ENCODE measurements at places on chromosomes 5 and 9.

DNA sequence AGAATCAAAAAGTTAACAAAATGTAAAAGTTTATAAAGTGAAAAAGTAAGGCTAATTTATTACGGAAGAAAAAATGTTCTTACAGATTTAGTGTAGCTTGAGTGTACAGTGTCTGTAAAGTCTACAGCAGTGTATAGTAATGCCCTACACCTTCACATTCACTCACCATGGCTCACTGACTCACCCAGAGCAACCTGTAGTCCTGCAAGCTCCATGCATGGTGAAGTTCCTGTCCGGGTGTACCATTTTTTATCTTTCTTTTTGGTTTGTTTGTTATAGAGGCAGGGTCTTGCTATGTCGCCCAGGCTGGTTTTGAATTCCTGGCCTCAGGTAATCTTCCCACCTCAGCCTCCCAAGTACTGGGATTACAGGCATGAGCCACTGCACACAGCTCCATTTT, 93.6 kb downstream of the MED27 start:
- DNase-seq: no peak

- no peak for DNase-seq
Observed at GRCh38 chr5:126947146-126948010, 83.0 kb downstream of the MARCHF3 start.

DNA sequence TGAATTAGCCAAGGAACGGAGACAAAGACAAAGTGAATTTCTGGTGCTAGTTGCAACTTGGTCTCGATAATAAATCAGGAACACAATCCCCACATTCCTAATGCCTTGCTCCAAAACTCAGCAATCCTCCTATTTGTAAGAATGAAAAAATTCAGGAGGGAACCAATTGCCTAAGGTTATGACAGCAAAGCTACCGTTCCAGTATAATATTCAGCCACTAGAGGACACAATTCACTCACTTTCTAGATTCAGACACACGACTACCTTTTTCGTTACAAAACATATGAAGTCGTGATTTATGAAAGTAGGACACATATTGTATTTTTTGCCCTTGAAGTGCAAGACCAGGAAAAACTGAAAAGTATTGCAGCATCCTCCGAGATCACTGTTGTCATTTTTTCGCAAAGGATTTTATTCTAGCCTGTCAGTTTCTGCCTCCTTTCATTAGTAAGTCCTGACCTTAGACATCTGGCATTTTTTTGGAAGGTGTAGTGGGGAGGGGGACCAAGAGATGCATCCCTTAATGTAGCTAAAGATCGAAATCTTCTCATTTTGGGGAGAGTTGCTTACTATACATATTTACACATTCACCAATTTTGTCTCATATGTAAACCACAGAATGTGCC, 133.1 kb downstream of the DOCK8 start:
- DNase-seq: no peak

DNA sequence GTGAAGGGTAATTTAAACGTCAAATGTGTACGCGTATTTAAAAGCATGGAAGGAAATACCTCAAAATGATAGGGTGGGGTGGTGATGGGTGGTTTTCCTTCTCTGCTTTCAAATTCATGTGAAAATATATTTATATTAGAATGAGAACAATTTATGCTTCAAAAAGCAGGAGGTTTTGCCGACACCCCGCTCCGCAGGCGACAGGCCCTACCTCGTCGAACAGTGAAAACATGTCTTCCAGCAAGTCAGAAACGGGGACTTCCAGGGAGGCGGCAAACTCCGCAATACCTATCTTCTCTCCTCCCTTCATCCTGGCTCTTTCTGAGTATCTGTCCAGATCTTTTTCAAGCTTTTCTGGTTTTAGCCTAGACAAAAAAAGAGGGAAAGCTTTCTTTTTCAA, 28.5 kb upstream of the SLC6A3 start:
- DNase-seq: no peak

DNA sequence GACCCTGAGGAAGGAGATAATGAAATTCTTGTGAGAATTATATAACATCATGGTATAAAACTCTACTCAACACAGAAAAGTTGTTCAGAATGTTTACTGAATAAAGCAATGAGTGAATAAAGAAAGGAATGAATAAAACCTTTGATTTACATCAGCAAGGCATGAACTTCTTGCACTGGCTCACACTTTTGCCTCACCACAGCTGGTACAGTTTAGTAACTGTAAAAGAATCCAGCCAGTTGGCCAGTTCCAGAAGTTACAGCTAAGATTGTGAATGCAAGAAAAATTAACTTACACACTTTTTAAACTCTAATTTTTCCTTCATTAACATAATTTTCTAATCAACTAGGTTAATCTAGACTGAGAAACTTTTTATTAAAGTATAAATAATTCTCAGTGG, 490.9 kb downstream of the NFIB start:
- DNase-seq: no peak

DNA sequence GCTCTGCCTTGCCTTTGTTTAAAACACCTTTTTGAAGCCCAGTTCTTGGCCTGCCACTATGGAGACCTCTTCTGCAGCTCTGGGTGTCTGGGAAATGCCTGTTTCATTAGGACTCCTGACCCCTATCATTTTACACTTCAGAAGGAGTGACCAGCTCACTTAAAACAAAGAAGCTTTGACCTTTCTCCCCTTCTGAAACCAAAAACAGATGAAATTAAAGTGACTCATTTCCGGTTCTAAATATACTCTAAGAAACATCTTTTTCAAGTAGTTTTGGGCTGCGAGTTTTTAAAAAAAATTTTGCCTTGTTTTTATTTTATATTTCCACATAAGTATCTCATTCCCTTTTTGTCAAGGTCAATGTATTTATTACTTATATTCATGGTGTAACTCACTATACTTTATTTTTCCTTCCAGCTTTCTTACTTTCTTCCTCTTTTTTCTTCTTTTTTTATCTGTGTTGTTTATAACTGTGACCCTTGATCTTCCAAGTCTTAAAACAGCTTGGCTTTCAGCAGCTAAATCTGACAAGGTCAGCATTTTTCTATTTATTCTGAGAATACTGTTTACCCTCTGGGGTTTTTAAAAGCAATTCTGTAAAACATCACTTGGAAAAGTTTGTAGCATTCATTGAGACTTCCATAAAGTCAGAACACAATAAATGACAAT, 672.9 kb downstream of the NR2F1-AS1 start:
- no peak for DNase-seq

GRCh38 chr5:176882567-176882903, 16.6 kb downstream of the HK3 start:
- no peak for DNase-seq

DNA sequence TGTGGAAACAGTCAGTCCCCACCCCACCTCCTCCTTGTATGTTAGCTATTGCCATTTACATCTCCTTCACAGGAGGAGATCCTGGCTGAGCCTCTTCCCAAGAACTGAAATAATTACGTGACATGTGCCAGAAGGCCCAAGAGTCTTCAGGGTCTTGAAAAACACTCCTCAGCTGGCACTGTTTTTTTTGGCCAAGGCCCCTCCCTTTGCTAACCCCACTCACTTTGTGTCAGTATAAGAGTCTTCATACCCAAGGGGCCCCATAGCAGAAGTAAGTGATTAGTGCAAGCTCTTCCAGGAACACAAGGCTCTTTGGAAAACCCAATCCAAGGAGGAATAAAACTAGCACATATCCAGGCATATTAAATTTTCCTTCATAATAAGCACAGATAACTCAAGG, 5.7 kb upstream of the LARP1 start:
- DNase-seq: no peak

DNA sequence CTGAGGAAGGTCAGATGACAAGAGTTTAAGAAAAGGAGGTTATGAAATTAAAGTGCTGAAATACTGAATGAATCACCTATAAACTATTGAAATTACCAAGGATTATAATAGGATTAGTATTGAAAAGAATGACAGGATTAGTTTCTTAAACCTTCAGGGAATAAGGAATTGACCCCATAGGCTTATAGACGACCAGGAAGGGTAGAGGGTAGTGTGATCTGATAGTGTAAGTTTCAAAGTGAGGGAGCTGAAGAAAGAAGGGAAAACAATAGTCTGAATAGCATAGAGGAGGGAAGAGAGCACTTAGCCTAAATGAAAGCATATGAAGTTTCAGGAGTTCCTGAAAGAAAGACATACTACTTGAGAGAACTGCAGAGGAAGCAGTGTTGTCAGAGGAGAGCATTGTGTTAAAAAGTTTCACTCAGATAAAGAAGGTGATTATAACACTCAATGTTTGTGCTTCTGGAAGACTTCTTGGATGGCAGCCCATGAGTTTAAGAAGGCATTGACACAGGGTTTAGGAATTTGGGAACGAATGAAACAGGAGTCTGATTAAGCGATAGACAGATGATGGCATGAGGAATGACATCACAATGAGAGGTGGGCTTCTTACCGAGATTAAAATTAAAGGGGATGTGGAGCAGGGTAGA, 557.9 kb upstream of the GRAMD2B start:
- no peak for DNase-seq

DNA sequence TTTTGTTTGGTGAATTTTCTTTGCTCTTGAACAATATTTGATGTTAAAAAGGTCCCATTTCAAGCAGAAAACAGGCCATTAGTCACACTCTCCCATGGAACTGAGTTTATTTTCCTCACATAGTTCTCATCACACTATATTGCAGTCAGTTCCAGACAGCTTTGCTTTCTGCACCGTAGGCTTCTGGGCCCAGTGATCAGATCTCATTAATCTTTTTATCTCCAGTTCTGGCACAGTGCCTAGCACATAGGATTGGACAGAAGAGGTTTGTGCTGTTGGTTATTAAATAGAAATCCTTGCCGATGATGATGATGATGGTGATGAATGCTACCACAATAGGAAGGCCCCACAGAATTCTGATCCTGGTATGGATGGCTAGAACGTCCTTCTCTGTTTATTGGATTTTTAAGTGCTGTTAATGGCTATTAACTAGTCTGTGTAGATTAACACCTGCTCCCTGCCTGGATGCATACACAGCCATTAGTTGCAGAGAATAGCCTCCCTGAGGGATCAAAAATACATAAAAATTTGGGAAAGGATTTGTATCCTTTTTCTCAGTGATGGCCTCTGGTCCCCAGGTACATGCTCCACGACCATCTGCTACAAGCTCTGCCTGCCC, 52.0 kb upstream of the NTRK2 start:
- no peak for DNase-seq

DNA sequence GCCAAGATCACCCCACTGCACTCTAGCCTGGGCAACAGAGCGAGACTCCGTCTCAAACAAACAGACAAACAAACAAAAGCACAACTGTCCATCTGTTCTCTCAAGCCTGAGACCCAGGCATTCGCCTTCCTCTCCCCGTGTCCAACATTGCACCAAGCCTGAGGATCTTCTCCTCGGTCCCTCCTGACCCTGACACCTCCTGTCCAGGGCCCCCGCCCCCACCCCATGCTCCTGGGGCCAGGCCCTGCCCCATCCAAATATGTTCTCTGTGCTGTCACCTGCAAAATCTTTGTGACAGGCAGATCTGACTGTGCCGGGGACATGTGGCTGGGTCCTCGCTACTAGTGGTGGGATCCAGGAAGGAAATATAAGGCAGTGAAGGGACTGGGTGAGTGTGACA, 33.4 kb upstream of the UNC5A start:
- DNase-seq: no peak

GRCh38 chr9:27925815-27926214, 352.5 kb upstream of the C9orf72 start:
- DNase-seq: no peak

Data from C1 segment of cervical spinal cord (tissue), 14 donors.